ENCODE measurements at places on chromosomes 7 and 10.

DNA sequence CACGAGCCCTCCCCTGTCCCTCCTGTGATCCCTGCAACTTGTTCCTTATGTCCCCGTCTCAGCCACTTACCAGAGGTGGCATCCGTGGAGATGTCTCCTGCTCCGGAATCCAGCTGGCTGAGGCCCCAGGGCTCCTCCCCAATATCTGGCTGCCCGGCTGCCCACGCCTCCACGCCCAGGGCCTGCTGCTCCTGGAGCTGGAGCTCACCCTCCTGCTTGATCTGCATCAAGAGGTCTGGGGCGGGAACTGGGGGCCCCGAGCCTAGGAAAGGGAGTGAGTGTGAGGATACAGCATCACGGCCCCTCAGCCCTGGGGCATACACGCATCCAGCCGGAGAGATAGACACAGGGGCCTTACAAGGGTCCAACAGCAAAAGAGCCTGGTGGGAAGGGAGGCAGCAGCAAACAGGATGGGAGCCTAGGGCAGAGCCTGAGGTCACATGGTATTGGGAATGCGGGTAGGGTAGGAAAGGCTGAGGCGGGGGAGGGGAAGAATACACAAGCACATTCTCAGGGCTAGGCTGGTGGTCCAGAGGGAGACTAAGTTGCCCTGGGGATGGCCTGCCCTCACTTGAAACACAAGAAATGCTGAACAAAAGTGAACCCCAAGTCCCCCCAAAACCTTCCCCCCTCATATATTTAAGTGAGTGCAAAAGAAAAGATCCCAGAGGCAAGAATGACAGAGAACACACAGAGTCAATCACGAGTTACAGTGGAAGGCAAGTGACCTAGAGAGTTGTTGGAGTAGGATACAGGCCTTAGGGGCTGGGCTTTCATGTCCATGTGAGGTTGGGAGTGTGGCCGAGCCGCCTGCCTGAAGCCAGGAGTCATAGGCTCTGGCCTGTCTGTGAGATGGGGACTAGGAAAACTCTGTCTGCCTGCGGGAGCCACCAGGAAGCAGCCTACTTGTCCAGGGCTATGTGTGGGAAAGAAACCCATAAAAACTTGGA is 16.9 kb upstream of the ZNF777 start:
- no peak for DNase-seq

DNA sequence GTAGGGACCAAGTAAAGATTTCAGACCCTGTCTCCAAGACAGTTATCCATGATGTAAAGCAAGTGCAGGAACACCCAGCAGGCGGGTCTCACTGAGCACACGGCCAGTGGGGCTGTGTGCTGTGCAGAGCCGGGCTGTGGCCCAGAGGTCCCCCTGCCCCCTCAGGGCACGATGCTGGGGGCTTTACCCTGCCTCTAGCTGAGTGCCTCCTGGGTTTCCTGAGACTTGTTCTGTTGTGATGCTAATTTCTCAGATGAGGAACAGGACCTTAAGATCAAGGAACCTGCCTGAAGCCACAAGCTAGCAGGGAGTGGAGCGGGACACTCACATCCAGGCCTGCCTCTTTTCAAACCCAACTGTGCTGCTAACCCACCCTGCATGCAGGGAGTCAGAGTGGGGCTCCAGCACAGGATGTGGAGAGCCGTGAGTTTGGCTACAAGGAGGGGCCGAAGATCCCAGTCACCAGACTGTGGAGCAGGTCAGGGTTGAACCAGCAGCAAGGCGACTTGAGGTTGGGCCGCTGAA is 76.1 kb upstream of the LYZL2 start:
- no peak for DNase-seq

DNA sequence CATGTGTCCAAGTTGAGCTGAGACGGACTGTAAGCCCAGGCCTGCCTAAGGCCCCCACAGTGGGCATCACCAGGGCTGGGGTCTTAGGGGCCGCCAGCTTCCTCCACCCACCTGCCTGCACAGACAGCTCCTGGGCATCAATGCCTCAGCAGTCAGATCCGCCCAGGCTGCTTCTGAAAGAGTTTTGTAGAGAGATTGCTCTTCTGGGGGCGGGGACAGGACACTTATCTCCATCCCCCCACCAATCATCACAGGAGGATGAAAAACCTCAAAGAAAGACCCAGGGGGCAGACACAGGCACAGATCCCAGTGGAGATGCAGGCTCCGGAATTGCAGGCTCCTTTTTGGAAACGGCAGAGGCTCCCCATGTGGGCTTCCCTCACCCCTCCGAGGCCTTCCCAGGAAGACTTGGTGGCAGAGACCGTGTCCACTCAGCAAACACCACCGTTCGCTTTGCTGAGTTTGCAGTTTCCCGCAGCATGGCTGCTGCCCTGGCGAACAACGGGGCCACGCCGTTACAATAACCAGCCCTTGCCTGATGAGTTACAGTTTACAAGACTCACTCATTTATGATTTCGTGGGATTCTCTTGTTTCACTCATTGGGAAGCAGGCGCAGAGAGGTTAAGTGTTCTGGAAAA is 96.4 kb downstream of the MKI67 start:
- no peak for DNase-seq

GRCh38 chr7:138663725-138664710 is 37.1 kb downstream of the SVOPL start:
- DNase-seq: no peak

DNA sequence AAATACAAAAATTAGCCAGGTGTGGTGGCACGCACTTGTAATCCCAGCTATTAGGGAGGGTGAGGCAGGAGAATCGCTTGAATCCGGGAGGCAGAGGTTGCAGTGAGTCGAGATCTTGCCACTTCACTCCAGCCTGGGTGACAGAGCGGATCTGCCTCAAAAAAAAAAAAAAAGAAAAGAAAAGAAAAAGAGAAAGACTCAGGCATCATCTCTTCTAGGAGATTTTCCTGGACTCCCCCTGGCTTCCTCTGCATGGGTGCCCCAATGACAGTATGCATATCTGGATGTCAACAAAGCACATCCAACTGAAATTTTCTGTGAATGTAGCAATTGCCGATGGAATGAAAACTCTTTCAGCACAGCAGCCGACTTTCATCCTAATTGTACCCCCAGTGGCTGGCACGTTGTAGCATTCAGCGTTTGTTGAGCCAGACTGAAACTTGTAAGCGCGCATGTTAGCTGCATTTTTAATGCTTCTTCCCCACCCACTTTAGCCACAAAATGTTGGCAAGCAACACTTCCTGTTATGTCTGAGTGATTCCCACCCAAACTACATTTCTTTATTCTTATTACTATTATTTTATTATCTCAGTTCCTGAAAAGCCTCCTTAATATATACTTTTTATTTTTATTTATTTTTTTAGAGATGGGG is 70.2 kb downstream of the PRTFDC1 start:
- no peak for DNase-seq

DNA sequence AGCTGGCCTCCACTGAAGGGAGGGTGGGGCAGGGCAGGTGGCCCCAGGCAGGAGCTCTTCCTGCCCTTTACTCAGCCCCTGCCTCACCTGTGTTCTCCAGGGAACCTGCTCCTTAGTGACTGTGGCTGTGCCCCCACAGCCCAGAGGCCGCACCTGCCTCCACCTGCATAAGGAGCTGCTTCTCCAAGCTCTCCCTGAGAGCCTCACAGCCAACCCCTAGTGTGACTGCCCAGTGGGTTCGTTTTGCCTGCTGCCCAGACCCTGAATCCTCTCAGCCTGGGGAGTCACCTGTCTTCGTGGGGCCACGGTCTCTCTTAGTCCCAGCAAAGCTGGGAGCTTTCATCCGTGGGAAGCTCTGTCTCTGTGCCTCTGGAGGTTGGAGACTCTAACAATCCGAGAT is 94.4 kb downstream of the GLRX3 start:
- no peak for DNase-seq

DNA sequence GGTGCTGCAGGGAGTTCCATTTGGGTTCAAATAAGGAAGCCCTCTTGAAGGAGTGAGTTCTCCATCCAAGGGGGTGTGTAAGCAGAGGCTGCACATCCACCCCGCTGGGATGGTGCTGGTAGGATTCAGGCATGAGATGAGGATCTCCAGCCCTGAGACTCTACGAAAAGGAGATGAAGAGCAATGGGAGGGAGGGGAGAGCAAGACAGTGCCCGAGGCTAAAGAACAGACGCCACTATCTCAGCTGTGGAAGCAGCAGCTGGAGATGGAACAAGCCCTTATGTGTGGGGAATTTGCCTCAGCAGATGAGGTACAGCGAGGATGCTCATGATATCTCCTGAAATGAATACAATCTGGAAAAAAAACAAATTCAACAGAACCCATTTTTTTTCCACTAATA is 28.1 kb upstream of the MYL10 start:
- no peak for DNase-seq

- no peak for DNase-seq
Measured at GRCh38 chr10:85741626-85742300, 624.8 kb downstream of the GRID1 start.

GRCh38 chr7:150978126-150978789 is at the start of gene KCNH2:
Gene KCNH2, minus strand, starts transcription at chr7:150978321. Its CDS starts 408 bp downstream, at chr7:150977913.
- DNase-seq: no peak

DNA sequence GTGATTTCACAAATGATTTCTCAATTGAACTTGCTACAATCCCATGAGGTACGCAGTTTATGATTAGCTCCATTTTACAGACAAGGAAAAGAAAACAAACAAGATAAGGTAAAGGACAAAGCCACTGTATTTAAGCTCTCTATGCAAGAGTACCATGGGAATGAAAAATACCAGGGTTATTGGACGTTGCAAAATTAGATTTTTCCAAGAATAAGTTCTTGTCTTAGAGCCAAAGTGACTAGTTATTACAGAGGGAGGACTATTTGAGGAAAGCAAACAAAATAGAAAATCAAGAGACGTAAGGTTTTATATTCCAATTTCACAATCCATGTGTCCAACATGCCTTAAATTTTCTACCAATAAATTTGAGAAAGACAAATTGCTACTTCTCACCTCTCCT is 97.9 kb upstream of the PTN start:
- DNase-seq: no peak

- DNase-seq: no peak
Measured at GRCh38 chr10:33302208-33302829, 32.1 kb downstream of the NRP1 start.

DNA sequence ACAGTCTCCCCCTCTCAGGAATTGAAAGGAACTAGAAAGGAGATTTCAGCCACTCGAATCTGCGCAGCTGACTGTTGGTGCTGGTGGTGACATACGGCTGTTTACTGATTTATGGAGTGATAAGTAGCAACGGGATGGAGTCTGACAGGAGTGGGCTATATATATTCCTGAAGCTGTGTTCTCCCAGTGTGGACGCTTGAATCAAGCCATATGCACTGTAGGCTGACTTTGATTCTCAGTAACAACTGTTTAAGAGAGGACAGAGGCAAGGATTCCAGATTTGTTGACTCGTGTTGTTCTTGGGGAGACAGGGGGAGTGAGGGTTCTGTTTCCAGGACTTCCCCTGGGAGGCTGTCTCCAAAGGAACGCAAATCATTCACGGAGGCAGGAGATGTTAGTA is 260.1 kb upstream of the AUTS2 start:
- no peak for DNase-seq

DNA sequence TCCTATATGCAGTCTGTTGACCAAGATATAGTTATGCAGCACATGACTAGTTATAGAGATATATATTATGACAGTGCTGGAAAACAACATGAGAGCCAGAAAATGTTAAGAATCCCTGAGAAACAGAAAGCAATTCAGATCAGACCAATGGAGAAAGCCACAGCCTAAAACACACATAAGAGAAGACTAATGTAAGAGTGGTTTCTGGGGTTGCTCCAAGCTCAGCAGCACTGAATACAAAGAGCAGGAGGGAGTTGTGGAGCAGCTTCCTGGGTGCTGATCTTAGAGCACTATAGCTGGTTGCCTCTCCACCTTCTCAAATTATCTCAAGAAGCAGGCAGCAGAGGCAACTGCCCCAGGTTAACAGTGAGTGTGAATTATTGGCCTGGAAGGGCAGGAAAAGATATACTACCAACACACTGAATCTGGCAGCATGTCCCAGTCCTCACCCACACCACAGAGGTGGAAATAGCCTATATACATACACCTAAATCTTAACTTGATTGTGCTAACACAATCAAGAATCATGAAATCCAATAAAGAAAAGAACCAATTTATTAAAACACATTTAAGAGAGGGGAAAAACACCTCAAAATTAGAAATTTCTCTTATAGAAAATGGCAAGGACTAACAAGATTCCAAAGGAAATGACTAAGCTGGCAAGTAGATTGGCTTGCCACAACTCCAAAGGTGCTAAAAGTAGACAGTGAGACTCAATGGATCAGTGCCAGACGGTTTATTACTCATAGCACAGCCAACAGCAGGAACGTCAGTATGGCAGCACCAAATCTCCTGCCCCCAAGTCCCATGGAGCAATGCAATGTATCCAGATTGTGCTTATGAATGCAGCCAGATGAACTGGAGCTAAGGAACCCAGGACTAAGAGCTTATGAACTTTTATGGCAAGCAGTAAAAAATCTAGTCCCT is 5.1 kb downstream of the PTTG1IP2 start:
- peak; percentile 28 for DNase-seq

DNA sequence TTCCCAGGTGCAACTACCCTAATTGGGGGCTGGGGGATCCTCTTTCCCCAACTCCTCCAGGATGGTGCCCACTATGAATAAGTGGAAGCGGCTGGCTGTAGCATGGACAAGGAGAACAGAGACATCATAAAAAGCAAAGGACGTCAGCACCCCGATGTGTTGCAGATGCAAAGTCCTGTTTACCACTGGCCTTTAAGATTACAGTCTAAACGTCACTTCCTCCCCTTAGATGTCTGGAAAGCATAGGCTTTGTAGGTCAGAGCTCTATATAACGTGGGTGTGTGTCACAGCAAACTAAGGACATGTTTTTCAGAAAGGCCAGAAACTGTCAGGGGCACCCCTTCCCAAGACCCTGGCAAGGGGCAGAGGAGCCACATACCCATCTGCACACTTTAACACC is 7.9 kb downstream of the COBL start:
- DNase-seq: no peak

DNA sequence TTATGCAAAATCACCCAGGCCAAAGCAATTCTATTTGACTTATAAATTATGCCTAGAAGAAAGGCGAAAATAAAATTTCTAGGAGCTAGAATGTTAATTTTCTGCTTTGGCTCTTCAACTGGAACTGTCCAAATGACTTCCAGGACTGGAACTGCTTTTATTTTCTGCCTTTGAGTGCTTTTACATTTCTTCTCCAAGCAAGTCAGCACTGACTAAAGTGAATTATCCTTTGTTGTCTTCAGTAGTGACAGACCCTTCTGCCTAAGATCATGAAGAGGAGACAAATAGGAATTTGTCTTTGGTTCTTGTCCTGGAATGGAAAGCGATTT is 255.9 kb downstream of the DNAJB9 start:
- no peak for DNase-seq

GRCh38 chr7:18163091-18163490 is 135.4 kb upstream of the PRPS1L1 start:
- no peak for DNase-seq

- DNase-seq: peak; percentile 86
Measured at GRCh38 chr10:73096449-73097304, at the start of gene P4HA1. Gene P4HA1, minus strand, starts transcription at chr10:73096866. Its CDS starts 21,983 bp downstream, at chr10:73074883.

GRCh38 chr10:98168766-98169165 is 34.3 kb downstream of the R3HCC1L start:
- no peak for DNase-seq

DNA sequence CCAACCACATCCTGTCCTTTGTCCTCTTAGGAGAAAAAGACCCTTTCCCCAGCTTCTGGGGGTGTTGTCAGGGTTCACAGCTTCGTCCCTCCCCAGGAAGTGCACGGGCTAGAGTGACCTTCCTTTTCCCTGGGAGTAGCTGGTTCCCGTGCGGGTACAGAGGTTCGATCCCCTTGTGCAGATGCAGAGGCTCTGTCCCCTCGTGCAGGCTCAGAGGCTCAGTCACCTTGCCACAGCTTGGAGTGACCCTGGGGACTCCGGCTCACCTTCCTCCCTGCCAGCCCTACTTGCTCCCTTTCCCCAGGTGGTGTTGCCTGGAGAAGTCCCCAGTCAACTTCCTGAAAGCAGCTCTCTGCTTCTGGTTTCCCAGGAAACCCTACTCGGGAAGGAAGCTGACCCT is 60.0 kb upstream of the TCERG1L start:
- DNase-seq: no peak

Measured in NCI-H446 treated with DMSO at 0.1 percent for 48 hours (cell line).